HepG2 (cell line): ENCODE measurements at places on chromosomes 4 and X.

DNA sequence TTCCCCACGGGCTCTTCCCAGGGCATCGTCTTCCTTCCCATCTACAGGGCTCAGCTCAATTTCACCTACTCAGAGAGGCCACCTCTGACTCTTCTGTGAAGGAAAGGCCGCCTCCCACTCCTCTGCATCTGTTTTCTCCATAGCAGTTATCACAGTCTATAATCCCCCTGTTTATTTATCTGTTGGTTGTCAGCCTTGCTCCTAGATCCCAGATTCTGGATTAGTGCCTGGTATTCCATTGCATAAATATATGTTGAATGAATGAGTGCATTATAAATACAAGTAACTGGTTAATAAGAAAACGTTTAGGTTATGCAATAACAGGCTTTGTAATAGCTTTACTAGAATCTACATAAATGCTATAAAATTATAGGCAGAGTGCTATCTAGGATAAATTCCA is 52.9 kb downstream of the NSG1 start:
- H3K4me3 ChIP-seq = no peak overlapping the region
- H3K36me3 ChIP-seq = peaks cover 36% of the 10 kb centered on the region
- no peak overlapping the region for H3K27ac ChIP-seq
- H3K27me3 ChIP-seq = no peaks in the 10 kb centered on the region
- no peaks in the 10 kb centered on the region for H3K4me1 ChIP-seq
- DNase-seq = no peak

DNA sequence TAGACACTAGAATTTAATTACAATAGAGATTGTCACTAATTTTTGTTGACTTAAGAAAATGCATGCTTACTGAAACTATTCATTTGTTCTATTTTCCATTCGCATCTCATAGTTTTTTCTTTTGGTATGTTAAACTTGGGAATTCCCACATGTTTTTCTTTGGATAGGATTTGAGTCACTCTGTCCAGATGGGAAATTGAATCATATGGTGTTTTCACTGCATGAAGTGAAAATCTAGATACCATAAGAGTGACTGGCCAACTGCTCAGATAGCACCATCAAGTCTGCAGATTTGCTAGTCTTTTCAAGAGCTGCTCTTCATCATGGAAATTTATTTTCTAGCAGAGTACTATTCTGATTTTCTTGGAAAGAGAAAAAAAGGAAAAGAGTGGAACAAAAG is 172.6 kb downstream of the FAM47B start:
- no peaks in the 10 kb centered on the region for H3K27me3 ChIP-seq
- no peak for DNase-seq
- no peak overlapping the region for H3K4me3 ChIP-seq
- H3K27ac ChIP-seq = no peak overlapping the region

- no peaks in the 10 kb centered on the region for H3K27me3 ChIP-seq
- DNase-seq = no peak
- H3K36me3 ChIP-seq = no peaks in the 10 kb centered on the region
- no peaks in the 10 kb centered on the region; the same call in 1 of the 2 replicates for H3K4me1 ChIP-seq
- H3K4me3 ChIP-seq = no peak overlapping the region
Observed at GRCh38 chr4:19300213-19300612, 951.5 kb upstream of the SLIT2 start.

GRCh38 chr4:119014658-119015057 is 121.0 kb upstream of the MYOZ2 start:
- H3K4me3 ChIP-seq = no peak overlapping the region
- no peaks in the 10 kb centered on the region for H3K27me3 ChIP-seq
- no peaks in the 10 kb centered on the region for H3K4me1 ChIP-seq
- H3K27ac ChIP-seq = no peak overlapping the region
- DNase-seq = no peak

GRCh38 chr4:26762650-26763049 is 98.0 kb upstream of the STIM2 start:
- no peak overlapping the region for H3K27ac ChIP-seq
- DNase-seq = no peak
- no peaks in the 10 kb centered on the region for H3K4me1 ChIP-seq
- H3K36me3 ChIP-seq = no peaks in the 10 kb centered on the region
- H3K4me3 ChIP-seq = no peak overlapping the region

DNA sequence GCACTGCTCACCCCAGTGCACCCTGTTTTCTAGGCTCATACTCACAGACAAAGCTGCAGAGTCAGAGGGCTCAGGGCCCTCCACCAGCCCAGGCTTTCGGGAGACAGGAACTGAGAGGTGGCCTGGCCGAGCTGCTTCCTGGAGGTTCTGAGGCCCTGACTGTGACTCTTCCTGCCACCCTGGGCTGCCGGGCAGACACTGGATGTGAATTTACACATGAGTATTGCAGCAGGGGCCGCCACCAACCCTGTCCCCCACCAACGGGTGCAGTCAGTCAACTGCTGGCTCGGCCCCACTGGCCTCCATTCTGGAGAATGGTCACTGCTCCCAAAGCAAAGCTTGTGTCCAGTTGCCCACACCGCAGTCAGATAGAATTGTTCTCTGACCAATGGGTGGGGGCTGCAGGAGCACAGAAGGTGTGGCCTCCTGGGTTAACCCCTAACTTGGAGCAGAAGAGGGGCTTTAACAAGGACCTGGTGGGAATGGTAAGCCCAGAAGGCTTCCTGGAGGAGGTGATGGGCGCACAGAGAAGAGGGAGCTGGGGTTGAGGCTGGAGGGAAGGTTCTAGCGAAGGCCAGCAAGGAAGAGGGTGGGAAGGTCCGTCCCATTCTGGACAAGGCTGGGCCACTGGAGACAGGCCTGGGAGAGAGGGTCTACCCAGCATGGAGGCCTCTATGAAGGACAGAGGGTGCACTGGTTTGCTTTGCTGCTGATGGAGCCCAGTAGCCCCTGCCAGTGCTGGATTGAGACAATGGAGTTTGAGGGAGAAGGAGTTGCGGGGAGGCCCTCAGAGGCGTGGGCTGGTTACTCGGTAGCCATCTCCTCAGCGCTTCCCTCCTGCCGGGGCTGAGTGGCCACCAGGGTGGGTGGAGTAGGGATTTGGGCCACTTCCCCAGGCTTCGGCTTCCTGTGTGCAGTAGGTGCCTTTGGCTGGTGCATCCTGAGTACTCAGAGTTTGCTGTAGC is 135.3 kb downstream of the CPZ start:
- DNase-seq = no peak
- peaks cover 55% of the 10 kb centered on the region for H3K27me3 ChIP-seq
- H3K4me1 ChIP-seq = no peaks in the 10 kb centered on the region
- H3K4me3 ChIP-seq = no peak overlapping the region

DNA sequence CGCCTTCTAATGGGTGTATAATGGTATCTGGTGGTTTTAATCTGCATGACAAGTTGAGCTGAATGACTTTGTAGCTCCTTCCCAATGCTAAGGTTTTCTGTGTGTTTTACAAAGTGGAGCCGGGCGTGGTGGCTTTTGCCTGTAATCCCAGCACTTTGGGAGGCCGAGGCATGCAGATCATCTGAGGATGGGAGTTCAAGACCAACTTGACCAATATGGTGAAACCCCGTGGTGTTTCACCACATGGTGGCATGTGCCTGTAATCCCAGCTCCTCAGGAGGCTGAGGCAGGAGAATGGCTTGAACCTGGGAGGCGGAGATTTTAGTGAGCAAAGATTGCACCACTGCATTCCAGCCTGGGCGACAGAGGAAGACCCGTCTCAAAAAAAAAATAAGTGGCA is 28.9 kb downstream of the ARFIP1 start:
- H3K27me3 ChIP-seq = no peaks in the 10 kb centered on the region
- peaks cover 71% of the 10 kb centered on the region for H3K4me1 ChIP-seq
- peak; percentile 10 for DNase-seq
- no peak overlapping the region for H3K27ac ChIP-seq
- H3K4me3 ChIP-seq = no peak overlapping the region

DNA sequence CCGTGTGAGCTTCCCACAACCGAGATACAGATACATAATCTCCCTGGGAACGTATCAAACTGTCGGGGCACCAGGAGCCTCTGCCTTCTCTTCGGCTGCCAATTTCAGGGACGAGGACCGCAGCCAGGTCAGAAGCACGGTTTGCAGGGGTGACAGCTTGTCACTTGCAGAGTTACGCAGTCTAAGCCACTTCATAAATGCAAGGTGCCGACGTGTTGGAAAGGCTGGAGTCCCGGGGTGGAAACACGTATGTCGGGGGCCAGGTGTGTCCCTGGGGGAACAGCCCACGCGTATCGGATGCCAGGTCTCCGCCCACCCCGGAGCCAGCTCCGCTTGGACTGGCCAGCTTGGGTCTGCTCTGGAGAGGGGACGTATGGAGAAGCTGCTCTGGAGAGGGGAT is 76.3 kb upstream of the SHOX start:
- no peak for DNase-seq
- H3K27ac ChIP-seq = no peak overlapping the region
- H3K4me1 ChIP-seq = no peaks in the 10 kb centered on the region
- H3K36me3 ChIP-seq = no peaks in the 10 kb centered on the region
- H3K4me3 ChIP-seq = no peak overlapping the region
- H3K27me3 ChIP-seq = no peaks in the 10 kb centered on the region

DNA sequence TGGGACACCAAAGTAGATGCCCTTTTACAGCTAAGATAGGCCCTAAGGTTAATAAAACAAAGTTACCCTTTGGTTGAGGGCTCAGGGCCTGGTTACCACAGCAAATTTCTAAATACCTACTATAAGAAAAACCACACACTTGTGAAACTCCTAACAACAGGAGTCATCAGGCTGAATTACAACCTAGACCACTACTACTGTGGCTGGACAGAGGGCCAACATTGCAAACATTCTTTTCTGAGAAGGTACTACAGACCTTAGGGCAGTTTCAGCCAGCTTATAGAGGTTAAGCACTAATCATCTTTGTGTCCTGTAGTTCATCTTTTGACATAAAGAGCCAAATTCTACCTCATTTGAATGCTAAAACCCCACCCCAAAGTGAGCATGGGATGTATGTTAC is 504.0 kb downstream of the RAPGEF2 start:
- H3K4me3 ChIP-seq = no peak overlapping the region
- H3K4me1 ChIP-seq = no peaks in the 10 kb centered on the region
- H3K27me3 ChIP-seq = no peaks in the 10 kb centered on the region
- H3K36me3 ChIP-seq = no peaks in the 10 kb centered on the region

GRCh38 chrX:43557792-43558191 is 98.3 kb upstream of the MAOA start:
- H3K27me3 ChIP-seq = no peaks in the 10 kb centered on the region
- H3K4me1 ChIP-seq = peaks cover 6% of the 10 kb centered on the region
- peak; percentile 31 for DNase-seq
- no peak overlapping the region for H3K27ac ChIP-seq

DNA sequence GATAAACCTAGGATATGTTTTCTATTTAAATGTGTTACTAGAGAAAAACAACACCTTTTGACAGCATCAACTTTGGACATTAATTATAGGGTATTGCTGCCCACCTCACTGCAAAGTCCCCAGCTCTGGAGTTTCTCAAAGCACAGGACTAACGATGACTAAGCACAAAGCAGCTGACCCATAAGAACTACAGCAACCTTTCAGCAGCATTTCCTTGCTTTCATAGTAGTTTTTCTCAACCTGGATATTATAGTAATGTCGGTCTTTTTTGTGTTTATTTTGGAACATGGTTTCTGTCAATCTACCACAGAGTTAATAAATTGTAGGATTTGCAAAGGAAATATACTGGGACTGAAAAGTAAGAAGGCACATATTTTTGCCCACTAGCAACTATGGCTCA is 21.5 kb downstream of the HHIP start:
- no peak overlapping the region for H3K27ac ChIP-seq
- H3K36me3 ChIP-seq = no peaks in the 10 kb centered on the region
- H3K4me1 ChIP-seq = no peaks in the 10 kb centered on the region
- DNase-seq = no peak
- H3K27me3 ChIP-seq = no peaks in the 10 kb centered on the region

DNA sequence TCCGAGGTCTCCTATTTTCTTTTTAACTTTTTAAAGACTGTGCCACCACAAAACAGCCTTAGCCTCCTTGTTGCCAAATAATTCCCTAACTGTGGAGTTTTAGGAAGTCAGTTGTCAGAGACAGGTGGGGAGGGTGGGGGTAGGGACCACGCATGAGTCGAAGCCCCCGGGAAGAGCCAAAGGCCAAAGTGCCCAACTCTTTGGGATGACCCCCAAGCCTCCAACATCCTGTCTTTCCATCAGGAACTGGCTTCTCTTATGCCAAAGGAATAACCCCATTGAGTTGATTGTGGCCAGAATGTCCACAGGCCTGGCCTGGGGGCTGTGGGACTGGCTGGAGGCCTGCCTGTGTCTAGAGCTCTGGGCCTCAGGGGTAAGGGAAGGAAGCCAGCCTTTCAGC is 5.8 kb downstream of the PRRG3 start:
- no peak overlapping the region for H3K4me3 ChIP-seq
- no peaks in the 10 kb centered on the region for H3K4me1 ChIP-seq
- H3K27ac ChIP-seq = no peak overlapping the region
- no peaks in the 10 kb centered on the region; the same call in 2 of the 3 replicates for H3K27me3 ChIP-seq
- no peaks in the 10 kb centered on the region for H3K36me3 ChIP-seq
